Parietal lobe (tissue), 2 donors: ENCODE measurements at places on chromosomes 12 and 14. TPM values are rescaled to one million over a fixed set of nuclear protein-coding genes. Genes with fewer than 3 reads are reported as not detected.

Gene CINP
- total RNA-seq = 40.1 TPM

Gene ADSS1
- total RNA-seq = 0.94 TPM

Gene MIPOL1
- 33.8 TPM for total RNA-seq

Gene KRT81
- not detected for total RNA-seq

Gene KRT73
- not detected for total RNA-seq

Gene PLXNC1
- 65.4 TPM for total RNA-seq

Gene TBC1D30
- 80.4 TPM for total RNA-seq

Gene WSCD2
- total RNA-seq = 4.7 TPM
